HT-29 (cell line): ENCODE measurements at places on chromosomes 2 and 18. TPM values are rescaled to one million over a fixed set of nuclear protein-coding genes. Genes with fewer than 3 reads are reported as not detected.

Gene KCNS3
- total RNA-seq = 0.05 TPM in 1 of 2 replicates, not detected in the other

Gene LHCGR
- not detected in 2 replicates for total RNA-seq

Gene TMEM169
- 0.08 and 0.53 TPM in 2 replicates for total RNA-seq

Gene LBX2
- 4.8 and 5.0 TPM in 2 replicates for total RNA-seq

DNA sequence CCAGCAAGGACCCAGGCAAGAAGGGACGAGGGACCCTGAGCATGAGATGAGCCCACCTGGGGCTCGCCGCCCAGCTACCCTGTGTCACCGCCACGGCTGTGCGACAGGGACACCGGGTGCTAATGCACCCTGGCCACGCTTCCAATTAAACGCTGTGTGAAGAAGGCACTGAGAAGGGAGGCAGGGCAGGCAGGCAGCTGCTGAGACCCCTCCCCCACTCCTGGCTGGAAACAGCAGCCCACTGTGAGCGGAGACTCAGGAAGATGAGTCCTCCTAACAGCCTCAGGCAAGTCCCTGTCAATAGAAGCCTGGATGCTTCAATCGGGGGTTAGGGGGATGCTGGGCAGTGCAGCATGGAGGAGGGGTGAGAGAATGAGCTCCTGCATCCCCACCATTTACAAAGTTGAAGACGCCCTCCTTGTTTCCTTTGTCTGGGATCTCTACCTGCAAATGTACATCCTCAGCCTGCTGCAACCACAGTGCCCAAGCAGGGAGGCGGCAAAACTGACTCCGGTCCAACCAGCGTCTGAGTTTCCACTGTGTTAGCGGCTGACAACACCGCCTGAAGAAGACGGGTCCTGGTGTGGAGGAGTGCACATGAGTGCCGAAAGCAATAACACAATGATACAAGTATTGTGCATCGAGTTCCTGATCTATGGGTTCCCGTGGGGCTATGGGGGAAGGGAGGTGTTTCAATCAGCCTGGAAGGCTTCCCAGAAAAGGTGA is 12.8 kb downstream of the TMEM163 start:
- no peak for DNase-seq

DNA sequence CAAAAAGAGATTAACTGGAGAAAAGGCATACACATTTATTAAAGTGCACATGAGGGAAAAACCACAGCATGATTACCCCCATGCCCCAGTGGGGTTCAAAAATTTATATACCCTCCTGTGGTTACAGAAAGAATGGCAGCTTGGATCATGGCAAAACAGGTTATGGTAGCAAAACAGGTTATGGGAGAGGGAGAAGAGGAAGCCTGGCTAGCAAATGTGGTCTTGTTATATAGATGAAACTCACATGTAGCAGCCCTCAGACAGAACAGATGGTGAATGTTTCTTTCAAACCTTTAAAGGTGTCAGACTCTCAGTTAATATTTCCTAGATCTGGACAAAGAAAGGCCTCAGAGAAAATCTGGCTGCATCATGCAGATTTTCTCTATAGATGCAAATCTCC is 178.2 kb upstream of the ZC3H15 start:
- peak; percentile 14 for DNase-seq

DNA sequence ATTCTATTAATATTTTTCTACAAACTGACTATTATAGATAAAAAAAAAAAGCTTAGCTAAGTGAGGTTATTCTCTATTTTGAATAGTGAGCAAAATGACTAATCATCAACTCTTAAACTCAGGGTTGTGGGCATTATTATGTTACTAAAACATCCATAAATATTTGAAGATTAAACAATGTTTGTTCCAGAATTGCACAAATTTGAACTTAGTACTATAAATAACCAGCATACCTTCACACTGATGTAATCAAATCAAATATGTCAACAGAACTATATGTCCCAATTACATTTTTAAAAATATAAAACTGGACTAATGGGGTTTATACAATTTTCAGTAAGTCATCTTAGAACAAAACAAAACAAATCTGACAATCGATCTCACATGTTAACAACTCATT is 800.9 kb downstream of the LRP1B start:
- no peak for DNase-seq

DNA sequence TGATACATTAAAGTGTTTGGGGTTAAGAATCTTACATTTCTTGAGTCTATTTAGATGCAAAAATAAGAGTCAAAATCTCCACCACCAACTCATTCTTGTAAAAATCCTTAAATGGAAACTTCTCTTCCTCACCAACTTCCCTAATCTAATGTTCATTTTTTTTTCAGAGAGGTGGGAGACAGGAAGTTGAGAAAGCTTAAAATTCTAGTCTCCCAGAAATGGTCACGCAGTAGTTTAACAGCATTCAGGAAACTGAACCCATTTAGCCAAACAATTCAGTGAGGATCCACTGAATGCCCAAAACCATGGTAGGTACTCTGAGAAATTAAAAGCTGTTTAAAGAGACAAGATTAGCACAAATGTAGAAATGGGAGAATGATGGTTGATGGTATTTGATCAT is 69.0 kb downstream of the TXNL1 start:
- DNase-seq = no peak

GRCh38 chr2:83650898-83651297 is 808.2 kb downstream of the SUCLG1 start:
- no peak for DNase-seq

DNA sequence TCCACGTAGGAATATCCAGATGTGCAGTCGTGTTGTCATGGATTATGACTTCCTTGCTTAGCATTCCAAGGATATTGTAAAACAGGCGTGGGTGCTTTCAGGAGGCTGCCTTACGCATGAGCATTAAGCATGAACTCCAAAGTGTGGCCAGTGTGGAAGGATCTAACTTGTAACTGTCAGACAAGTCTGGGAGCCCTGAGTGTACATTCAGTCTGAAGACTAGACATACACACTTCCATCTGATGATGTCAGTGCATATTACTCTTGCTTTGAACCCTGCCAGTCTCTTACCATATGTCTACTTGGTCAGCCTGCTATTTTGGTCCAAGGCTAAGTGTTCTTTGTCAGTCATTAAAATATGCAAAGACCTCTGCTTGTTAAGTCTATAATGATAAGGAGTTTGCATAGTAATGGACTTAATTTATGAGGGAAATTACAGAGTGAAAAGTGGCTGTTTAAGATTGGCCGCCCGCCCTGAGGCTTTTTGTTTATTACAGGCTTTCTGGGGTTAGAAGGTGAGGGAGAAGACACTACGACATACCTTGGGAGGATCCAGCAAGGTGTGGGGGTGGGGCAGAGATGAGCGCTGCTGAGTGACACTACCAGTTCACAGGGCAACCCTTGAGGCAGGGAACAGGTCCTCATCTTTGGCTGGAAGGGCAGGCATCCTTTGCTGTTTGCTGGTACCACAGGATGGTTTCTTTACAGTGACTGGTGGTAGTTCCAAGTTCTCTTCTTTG is 48.3 kb downstream of the CABLES1 start:
- DNase-seq = no peak

DNA sequence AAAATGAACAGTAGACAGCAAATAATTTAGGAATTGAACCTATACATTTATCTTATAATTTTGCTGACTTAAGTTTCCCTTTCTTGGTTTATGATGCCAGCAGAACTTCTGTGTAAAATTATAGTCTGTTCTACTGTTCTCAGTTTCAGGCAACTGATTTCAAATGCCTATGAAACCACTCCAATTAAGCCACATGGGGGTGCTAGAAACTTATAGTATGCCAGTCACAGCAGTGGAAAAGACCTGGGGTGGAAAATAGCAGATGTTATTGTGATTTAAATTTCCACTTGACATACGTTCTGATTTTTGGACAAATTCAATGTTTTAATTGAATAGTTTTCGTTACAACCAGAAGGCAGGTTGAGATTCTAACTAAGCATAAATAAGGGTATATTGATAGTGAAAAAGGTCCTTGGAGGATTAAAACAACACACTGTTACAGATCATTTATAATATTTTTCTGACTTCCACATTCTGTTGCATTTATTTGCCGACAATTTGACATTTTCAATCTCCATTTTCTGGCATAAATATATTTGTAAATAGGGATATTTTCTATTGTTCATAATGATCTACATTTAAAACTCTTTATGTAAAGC is 61.4 kb downstream of the CPS1 start:
- peak; percentile 48 for DNase-seq
